ENCODE measurements at places on chromosomes 3 and 15.

- no peak for DNase-seq
Measured at GRCh38 chr15:62779899-62780298, 262.6 kb upstream of the TPM1 start.

DNA sequence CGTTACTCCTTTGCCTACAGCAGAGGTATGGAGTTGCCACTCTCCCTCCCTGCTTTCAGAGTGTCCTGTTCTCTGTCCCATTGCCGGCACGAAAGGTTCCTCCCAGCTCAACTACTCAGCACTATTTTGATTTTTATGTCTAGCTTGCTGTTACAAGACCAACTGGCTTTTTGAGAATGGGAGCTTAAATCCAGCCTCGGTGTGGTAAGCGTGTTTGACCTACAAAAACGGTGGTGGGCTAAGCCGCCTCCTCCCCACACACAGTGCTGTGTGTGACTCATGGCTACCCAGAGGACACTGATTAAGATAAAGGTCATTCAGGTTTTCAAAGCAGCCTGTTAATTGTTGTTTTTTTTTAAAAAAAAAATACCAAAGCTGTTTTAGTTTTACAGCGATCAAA lies 64.5 kb downstream of the LRTM1 start:
- DNase-seq: no peak

- no peak for DNase-seq
Measured at GRCh38 chr3:37921025-37921424, 59.3 kb downstream of the CTDSPL start.

DNA sequence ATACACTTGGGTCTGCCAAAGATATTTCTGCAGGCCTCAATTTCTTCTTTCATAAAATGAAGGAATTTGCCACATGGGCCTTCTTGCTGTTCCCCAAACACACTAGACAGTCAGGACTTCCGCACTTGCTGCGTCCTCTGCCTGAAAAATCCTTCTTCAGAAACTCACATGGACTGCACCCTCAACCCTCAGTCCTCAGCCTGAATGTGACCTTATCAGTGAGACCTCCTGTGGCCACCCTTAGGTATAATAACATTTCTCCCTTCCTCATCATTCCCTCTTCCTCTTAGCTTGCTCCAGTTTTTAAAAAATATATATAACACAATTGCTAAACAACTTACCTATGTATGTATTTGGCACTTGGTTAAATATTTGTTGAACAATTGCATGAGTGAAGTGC lies 257.5 kb downstream of the MFSD1 start:
- no peak for DNase-seq

- no peak for DNase-seq
Measured at GRCh38 chr3:58025837-58026569, 17.8 kb downstream of the FLNB start.

DNA sequence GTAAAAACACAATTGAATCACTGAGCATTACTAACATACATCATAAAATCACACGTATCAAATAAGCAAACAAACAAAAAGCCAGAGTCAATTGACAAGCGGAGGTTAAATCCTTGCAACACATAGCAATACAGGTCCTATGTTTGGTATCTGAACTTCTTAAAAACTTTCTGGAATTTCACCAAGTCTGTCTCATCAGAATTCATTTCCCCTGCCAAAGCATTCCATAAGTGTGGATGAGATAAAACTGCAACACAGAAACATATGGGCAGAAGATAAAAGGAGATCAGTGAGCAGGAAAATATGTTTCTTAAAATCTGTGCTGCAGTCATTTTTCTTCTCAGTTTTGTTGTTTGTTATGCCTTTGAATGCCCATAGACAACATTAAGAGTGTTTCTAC lies 1155.5 kb downstream of the TBL1XR1 start:
- no peak for DNase-seq

DNA sequence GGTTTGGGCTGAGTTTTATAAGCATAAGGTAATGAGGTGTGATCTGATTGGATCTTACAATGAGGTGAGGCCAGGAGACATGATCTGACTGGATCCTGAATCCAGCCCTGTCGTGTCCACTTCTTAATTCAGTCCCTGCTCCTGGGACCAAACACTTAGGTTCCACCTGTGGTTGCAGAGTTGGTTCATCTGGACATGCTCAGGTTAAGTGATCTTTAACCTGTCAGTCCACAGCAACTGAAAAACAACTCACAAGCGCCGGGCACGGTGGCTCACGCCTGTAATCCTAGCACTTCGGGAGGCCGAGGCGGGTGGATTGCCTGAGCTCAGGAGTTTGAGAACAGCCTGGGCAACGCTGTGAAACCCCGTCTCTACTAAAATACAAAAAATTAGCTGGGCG lies 679.3 kb upstream of the ALCAM start:
- DNase-seq: no peak

DNA sequence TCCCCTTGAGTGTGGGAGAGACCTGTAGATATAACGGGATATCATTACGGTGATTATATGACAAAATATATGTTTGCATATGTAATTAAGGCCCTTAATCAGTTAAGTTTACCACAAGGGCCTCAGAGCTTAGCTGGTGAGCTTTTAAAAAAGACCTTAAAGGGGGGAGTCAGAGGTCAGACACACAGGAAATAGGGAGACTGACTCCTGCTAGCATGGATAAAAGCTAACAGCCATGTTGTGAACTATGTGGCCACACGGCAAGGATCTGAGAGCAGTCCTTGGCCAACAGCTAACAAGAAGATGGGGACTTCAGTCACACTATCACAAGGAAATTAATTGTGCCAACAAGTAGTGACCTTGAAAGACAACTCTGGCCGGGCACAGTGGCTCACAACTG lies 3.1 kb downstream of the STAG1 start:
- DNase-seq: no peak

- no peak for DNase-seq
Measured at GRCh38 chr3:25433868-25434267, 5.8 kb downstream of the RARB start.

GRCh38 chr3:98004721-98005120 lies 30.4 kb downstream of the GABRR3 start:
- DNase-seq: no peak

GRCh38 chr15:67109141-67110034 lies 44.0 kb downstream of the SMAD3 start:
- DNase-seq: peak; percentile 52

GRCh38 chr15:89999676-90000185 lies 1.4 kb upstream of the ZNF710 start:
- no peak for DNase-seq

DNA sequence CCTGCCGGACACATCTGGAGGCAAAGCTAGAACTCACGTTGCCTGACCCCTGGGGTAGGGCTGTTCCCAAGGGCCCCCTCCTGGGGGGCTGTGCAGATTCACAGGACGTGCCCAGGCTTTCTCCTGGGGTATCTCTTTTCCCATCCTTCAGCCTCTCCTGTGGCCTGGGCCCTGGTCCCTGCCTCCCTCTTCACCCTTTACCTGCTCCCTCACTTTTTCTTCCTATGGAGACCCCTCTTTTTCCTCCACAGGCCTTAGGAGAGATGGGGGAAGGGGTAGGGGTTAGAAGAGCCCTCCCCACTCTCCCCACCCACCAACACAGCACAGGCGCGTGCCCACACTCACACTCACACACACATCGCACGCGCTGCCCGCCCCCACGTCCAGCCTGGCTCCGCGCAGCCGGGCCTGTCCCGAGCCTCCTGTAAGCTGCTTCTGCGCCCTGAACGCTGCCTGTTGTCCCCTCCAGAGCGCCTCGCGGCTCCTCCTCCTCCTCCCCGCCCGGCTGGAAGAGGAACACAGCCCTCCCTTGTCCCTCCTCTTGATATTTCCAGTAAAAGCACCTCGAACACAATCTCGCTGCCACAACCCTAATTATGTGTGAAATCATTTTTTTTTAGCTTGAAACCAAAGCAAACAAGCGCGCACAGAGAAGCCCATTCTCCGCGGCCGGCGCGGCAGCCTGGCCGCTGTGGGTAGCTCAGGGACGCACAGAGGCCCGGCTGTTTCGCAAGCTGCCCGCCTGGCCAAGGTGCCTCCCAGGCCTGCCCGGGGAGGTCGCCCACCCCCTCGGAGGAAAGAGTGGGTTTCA lies 33.9 kb upstream of the ACAN start:
- DNase-seq: no peak

- DNase-seq: no peak
Measured at GRCh38 chr15:95715906-95716656, 614.4 kb upstream of the NR2F2 start.

DNA sequence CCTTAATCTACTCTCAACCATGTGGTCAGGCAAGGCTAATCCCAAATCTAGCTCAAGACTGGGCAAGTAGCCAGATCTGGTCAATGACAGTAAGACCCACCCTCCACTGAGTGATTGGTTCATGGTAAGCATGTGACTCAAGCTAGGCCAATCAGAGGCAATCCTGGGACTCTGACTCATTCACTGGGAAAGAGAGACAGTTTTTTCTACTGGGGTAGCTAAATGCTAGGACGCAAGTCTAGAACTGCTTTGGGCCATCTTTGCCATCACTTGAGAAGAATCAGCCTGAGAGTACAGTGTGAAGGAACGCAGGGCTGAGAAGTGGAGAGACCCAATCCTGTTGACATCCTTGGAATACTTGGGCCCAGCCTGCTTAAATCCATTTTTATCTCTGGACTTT lies 9.4 kb upstream of the RAD18 start:
- DNase-seq: no peak

DNA sequence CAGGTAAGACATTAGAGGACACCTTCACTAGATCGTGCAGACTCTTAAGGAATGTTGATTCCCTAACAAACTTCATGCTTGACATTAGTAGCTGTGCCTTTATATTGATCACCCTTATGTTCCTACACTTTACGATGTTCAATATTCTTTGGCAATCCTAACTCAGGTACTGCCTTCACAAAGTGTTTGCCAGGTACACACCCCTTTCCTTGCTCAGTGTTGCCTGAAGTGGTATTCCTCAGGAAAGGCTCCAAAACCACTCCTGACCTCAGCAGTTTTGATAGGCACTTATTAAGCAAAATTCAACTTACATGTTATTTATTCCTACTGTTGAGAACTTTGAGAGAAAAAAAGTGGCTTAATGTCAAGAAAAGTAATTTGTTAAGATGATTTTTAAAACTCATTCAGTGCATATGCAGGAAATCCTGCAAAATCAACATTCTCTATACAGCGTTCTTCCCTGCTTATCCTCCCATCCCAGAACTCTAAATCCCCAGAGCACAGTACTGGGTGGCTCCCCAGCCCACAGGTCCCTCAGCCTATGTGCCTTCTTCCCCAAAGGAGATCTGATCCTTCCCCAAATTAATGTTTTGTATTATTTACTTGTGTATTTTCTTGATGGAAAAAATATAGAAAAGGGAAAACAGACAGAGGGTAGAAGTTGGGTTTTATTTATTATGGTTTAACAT lies 260.7 kb downstream of the MECOM start:
- DNase-seq: no peak

- no peak for DNase-seq
Measured at GRCh38 chr3:45906681-45907407, 20.5 kb downstream of the CCR9 start.

DNA sequence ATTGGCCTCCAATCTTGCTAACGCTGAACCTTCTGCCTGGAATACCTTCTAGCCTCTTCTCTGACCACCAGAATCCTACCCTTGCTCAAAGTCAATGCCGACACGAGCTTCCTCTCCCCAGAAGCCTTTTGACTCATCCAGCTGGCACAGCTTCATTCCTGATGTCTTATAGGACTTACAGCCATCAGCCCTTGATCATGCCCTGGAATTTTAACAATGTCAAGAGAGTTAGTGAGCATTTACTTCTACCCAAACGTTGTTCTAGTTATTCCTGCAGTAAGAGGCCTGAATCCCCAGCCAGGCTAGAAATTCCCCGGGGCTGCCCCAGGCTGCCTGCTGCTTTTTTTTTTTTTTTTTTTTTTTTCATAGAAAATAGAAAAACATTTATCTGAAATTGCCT lies 3.9 kb downstream of the CYP1A2 start:
- DNase-seq: no peak

- no peak for DNase-seq
Measured at GRCh38 chr3:151398895-151399294, 14.3 kb upstream of the P2RY12 start.

GRCh38 chr15:95944193-95944592 lies 386.3 kb upstream of the NR2F2 start:
- DNase-seq: no peak

DNA sequence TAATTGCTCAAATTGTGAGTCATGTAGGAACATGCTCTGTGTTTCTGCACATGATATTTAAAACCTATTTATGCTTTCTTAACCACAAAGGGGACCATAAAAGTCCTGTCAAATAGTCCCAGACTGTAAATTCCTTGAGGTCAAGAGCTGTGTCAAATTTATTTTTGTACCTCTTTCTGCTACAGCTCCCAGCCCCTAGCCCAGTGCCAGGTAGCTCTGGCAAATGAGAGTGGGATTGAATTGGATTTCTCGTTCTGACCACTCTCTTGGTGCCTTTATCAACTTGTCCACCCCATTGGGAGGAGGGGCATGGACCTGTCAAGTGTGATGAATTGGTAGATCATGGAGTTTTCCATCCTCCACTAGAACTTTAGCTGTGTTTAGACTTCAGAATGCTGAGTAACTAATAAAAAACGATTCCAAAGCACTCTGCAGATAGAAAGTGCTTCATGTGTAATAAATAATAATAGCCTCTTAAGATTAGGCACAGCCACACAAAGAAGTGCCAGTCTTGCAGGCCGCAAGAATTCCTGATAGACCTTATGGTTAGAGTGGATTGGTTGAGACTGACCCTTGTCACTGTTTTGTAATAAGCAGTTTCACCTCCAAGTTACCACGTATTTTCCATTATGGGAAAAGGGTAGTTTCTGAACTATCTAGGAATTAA lies 120.4 kb downstream of the LPP start:
- no peak for DNase-seq

GRCh38 chr15:62124973-62125303 lies 40.1 kb downstream of the C2CD4B start:
- no peak for DNase-seq

- no peak for DNase-seq
Measured at GRCh38 chr15:63402498-63403253, 21.0 kb upstream of the CA12 start.

- DNase-seq: no peak
Measured at GRCh38 chr3:622314-622713, 425.8 kb downstream of the CHL1 start.

GRCh38 chr3:27500035-27500434 lies 15.9 kb upstream of the SLC4A7 start:
- DNase-seq: no peak

- peak; percentile 92 for DNase-seq
Measured at GRCh38 chr15:74375303-74375693, 7.9 kb upstream of the CYP11A1 start.

- no peak for DNase-seq
Measured at GRCh38 chr3:181824961-181825360, 113.2 kb downstream of the SOX2 start.

- DNase-seq: no peak
Measured at GRCh38 chr15:72751751-72752455, 31.7 kb downstream of the ADPGK start.

GRCh38 chr3:187952849-187953248 lies 201.1 kb upstream of the LPP start:
- DNase-seq: no peak

DNA sequence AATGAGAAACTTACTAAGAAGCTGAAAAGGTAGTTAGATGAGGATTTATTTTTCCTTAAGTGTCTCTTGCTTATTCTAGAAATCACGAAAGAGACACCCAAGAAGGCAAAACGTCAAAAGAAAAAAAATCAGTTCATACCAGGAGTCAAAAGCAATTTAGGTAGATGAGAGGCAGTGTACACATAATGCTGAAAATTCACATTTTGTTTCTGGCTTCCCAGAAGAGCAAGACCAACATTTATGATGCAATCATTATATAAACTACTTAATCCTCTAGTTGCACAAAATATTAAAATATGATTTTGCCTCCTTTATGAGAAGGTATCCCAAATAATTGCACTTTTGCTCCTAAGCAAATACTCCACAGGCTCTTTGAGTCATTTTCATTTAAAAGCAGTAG lies 228.0 kb downstream of the FMN1 start:
- DNase-seq: no peak

GRCh38 chr3:139689122-139689521 lies 11.3 kb upstream of the NMNAT3 start:
- no peak for DNase-seq
